Stimulated activated CD4-positive, alpha-beta T cell treated with anti-CD3 and anti-CD28 coated beads, Interleukin-2, amount 100 ng/mL, for 24 hours (primary cell): ENCODE measurements at places on chromosomes 6 and 20.

DNA sequence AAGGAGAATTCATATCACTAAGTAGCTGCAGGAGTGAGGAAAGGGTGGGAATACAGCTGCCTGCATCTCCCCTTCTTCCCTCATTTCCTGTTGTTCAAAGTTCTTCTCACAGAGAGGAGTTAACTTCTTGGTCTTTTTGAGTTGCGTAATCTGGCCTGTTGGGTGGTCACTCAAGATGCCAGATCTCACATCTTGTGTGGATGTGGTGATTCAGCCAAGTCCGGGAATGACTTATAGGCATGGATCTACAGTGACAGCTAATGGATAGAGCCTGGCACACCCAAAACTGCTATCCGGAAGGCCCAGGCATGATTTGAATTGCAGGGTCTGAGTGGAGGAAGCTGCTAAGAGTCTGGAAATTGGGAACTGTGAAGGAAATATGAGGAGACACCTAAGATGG is 100.2 kb upstream of the SLC35B3 start:
- DNase-seq: no peak

DNA sequence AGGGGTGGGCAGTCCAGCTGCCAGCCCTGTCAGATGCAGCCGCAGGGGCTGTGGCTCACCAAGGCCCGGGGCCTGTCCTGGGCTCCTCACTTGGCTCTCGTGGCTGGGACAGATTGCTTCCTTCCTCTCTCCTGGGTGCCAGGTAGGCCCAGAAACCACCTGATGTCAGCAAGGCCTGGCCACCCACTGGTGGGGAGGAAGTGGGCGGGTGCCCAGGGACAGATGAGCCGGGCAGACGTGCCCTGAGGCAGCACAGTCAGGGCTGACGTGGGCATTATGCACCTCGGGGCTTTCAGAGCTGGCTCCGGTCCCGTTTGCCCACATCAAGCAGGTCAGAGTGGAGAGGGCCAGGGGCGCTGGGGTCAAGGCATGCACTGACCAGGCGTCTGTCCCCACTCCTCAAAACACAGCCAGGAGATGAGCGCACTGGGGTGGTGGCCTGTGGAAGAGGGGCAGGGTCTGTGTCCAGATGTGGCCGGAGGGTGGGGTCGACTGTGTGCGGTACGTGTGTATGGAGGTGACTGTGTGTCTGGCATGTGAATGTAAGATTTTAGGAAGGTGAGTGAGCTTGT is 133.2 kb upstream of the PTPN1 start:
- no peak for DNase-seq

DNA sequence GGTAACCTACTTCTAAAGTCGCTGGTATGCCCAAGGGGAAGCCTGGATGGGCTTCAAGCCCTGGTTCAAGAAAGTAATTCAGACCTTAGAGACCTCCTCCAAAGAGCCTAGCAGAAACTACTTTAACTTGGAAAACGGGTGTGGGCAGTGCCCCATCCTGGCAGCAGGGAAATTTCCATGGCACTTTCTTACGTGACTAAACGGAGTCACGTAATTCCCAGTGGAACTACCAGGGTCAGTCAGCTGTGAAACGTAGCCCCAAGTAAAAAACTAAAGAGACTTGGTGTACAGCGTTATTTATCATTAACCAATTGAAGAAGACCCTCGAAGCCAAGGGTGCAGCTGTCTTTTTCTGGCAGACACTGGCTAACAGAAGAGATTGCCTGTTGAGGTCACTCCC is 114.0 kb downstream of the RCAN2 start:
- no peak for DNase-seq

DNA sequence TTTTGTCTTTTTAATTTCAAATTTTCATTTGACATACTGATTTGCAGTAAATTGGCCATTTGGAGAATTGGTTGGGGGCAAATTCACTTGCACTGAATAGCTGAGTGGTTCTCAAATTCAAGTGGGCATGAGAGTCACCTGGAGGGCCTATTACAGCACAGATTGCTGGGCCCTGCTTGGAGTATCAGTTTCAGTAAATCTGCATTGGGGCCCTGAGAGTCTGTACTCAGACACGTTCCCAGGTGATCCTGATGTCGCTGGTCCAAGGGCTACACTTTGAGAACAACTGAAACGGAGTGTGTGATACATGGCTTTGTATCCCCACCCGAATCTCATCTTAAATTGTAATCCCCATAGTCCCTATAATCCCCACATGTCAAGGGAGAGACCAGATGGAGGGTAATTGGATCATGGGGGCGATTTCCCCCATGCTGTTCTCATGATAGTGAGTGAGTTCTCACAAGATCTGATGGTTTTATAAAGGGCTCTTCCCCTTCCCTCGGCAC is 115.9 kb downstream of the KLHL32 start:
- DNase-seq: no peak

DNA sequence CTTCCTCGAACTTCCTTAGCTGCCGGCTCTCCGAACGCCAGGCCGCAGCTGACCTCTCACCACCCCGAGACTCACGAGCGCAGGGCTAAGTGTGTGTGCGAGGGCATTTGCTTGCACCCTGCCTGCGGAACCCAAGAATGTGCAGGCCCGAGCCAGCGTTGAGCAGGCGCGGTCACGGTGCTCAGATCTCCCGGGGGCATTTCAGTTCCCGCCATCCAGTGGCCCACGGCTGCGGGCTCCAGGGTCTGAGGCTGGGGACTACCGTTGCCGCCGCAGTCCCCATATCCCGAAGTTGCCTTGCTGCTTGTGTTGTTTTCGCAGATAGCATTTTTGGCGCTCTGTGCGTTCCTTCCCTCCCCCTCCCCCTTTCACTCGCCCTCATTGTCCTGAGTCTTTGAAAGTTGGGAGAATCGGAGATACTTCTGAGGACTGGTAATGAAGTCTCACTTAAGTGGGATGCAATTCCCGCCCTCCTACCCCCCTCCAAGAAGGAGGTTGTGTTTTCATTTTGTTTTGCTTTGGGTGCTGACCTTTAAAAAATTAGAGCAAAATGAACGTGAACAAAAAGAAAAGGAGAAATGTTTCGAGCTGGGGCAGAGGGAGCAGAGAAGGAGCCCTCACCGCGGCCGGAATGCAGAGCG is 1.7 kb downstream of the NR2E1 start:
- peak; percentile 28 for DNase-seq

DNA sequence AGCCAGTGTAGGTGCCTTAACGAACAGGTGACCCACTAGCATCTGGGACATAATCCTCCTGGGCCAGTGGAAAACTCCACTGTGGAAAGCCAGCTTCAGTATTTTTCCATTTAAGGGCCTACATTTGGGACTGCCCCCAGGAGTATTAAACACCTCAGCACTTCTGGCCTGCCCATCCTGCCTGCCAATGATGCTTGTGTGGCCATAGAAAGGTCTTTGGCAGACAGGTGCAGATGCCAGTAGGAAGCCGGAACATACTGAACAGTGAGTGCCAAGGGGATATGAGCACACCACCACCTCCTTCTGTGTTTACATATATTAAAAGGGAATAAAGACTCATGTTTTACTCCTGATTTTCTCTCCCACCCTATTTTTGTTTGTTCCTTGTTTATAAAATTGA is 19.9 kb downstream of the MCM8 start:
- DNase-seq: no peak

GRCh38 chr6:8166156-8166555 is 63.8 kb upstream of the EEF1E1 start:
- DNase-seq: no peak

GRCh38 chr6:110882824-110883554 is 8.4 kb downstream of the AMD1 start:
- no peak for DNase-seq

- no peak for DNase-seq
These were observed 72.0 kb upstream of the BACH2 start for GRCh38 chr6:90368601-90369000.

- DNase-seq: no peak
These were observed 18.4 kb downstream of the TTK start for GRCh38 chr6:80022803-80023202.

DNA sequence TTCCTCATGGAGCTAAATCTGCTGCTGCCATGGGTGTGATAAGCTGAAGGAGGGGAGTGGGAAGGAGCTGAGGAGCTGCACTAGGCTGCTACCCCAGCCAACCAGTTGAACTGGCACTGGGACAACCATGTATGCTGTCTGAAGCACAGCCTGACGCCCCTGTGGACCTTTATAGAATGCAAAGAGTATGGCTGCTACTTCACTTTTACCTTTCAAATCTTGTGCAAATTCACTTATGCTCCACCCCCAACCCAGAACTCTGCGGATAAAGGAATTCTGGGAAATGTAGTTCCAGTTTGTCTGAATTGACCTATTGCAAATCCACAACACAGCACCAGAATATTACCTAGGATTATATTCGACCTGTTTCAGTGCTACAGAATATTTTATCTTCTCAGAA is 217.4 kb upstream of the SLC35B3 start:
- no peak for DNase-seq

GRCh38 chr20:4763723-4764510 is 42.2 kb downstream of the PRND start:
- DNase-seq: no peak

- no peak for DNase-seq
These were observed 17.8 kb downstream of the LRP11 start for GRCh38 chr6:149846321-149846720.

GRCh38 chr6:106658469-106658868 is 29.1 kb downstream of the QRSL1 start:
- no peak for DNase-seq

DNA sequence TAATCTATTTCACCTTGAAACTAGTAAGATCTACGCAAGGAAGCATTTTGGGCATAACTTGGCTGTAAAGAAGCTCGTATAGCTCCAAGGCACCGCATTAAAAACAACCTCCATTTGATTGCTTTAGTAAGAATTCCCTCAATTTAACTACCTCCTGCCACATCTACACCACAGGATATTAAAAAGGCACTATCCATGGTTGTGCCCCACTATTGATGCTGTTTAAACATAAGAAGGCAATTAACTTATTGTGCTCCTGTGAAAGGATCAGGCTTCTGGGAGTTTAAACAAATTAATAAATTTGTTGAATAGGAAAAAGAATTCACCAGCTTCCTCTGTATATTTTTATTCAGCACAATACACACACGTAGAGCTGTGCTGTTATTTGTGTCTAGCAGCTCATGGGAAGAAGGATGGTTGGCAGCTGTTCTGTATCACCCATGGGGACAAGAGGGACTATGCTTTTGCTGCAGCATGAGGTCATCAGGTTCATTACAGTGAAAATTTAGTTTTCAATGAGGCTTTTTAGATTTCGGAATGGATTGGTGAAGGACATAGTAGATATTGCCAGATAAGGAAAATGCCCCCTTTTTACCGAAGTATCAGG is 513.3 kb downstream of the HAO1 start:
- DNase-seq: no peak

GRCh38 chr6:106097411-106098231 is 11.5 kb downstream of the PRDM1 start:
- DNase-seq: no peak

DNA sequence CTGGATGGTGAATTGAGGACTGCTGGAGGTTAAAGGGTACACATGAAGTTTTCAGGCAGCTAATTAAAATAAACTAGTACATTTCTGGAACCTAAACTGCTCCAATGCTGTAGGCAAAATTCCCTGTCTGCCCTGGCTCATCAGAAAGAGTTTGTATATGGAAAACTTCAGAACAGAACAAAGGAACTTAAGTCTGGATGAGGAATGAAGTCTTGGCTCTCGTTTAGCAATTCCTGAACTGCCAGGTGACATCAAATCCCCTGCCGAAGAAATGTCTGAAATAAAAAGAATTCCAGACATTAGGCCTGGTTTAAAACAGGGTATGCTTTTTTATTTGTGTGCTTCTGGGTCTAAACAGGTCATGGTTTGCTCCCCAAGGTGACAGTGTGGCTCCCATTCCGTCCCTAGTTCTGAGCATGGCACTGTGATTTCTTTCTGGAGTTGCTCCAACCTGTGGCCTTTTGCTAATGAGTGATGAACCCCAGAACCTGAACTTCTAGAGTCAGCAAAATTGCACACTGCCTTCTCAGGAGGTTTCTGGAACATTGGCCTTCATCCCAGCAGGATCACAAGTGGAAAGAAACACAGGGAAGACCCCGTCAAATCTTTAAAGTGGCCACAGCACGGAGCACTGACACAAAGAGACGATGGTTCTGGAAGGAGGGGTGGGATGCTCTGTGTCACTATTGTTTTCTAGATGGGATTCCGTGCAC is 129.4 kb upstream of the NAA20 start:
- DNase-seq: no peak

DNA sequence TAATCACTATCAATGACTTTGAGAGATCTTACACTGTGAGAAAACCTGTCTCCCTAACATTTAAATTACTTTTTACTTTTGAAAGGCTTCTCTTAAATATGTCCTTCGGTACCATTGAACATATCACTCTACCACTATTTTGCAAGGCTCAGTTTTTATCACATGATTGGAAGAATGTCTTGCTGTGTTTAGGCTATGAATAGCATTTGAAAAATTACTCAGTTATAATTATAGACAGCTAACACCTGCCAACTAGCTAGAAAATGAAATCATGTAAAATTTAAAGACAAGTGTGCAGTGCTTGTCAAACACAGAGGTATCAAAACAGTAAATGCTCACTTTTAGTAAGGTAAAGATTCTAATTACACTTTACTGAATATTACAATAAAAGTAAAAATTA is 11.0 kb downstream of the SESN1 start:
- no peak for DNase-seq

DNA sequence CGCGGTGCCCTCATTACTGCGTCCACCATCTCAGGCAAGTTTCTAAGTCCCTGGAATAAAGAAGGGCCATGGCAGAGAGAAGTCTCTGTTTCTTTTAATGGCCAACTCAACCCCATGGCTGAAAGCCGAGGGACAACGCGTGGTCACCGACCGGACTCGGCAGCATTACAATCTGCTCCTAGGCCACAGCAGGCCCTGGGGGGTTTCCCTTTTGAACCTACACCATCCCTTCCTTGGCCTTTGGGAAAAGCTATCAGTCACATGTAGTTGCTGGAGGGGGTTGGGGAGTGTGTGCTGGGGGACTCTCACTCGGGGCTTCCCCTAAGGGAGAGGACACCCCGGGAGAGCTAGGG is 11.1 kb upstream of the FAM83C start:
- DNase-seq: no peak
